ENCODE measurements at places on chromosomes 2 and 18.

DNA sequence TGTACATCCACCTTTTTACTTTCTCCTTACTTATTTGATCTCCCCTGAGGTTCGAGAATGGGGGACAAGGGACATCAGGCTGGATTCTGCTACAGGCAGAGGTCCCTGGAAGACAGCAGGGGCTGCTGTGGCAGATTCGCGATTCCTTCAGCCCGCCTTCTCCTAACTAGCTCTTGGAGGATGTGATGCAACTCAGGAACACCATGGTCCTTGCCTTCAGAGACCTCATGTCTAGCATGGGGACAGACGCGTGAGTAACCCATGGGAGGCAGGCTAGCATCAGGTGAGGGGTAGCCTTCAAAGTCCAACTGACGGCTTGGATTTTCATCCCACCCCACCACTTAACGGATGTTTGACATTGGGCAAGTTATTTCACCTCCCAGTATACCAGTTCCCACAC, 869 bp upstream of the TCF23 start:
- no peak for DNase-seq

DNA sequence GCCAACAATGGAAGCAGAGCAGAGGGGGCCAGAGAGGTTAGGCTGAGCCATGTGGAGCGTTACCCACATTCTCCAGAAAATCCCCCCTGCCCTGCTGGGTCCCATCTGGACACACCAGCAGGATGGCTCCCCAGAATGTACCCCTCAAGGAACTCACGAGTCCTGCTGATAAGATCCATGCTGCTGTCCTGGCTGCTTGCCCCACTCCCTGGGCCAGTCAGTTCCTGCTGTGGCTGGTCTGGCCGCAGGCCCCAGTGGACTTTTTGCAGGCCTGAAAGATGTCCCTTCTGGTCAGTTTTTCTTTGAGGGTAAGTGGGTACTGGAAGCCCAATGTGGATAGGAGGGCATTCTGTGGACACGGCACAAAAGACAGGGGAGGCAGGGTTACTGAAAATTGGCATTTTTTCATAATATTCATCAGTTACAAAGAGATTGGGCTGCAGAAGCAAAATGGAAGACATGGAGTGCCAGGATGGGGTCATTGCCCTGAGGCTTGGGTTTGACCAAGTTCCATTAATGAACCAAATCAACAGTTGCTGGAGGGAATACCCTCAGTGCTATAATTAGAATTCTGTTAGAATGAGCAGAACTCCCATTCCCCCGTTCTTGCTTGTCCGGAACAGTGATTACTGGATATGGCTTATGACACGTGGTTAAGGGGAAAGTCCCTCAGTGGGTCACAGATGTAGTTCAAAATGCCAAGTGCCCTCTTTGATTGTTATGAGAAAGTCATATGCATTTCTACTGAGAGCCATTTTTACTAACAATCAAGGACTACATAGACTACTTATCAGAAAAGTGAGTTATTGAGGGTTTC, 38.7 kb downstream of the SLC4A5 start:
- no peak for DNase-seq

- DNase-seq: no peak
These were observed 11.8 kb downstream of the CHRNA1 start for GRCh38 chr2:174752403-174753037.

DNA sequence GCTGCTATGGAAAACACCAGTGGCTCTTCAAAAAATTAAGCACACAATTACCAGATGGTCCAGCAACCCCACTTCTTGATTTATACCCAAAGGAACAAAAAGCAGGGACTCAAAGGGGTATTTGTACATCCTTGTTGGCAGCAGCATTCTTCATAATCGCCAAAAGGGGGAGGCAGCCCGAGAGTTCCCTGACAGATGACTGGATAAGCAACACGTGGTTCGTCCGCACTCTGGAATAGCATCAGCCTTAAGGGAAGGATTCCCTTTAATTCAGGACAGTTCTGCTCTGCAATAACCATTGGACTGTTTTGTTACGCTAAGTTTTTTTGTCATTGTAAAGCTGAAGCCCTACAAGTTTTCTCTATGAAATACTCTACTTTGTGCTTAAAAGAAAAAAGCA, 76.7 kb upstream of the TWIST2 start:
- peak; percentile 11 for DNase-seq

GRCh38 chr18:37662546-37663339, 97.1 kb upstream of the CELF4 start:
- no peak for DNase-seq

DNA sequence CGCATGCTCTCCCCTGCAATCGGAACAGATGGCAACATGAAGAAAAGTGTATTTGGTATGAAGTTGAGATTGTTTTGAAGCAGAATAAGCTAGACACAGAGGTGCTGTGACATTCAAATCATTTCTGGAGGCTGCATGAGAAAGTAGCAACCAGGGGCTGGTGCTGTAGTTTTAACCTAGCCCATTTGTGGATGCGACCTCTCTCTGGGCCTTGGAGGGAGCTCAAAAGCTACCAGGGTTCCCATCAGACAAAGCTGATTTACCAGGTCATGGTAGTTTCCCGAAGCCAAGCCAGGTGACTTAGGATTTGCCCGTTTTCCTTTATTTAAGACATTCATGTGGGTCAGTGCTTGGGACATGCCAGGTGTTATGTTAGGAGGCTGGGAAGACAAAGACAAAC, 77.5 kb downstream of the CIB4 start:
- no peak for DNase-seq

GRCh38 chr2:29449499-29449898, 334.3 kb downstream of the CLIP4 start:
- no peak for DNase-seq

GRCh38 chr2:147045113-147045512, 799.7 kb upstream of the ACVR2A start:
- no peak for DNase-seq

DNA sequence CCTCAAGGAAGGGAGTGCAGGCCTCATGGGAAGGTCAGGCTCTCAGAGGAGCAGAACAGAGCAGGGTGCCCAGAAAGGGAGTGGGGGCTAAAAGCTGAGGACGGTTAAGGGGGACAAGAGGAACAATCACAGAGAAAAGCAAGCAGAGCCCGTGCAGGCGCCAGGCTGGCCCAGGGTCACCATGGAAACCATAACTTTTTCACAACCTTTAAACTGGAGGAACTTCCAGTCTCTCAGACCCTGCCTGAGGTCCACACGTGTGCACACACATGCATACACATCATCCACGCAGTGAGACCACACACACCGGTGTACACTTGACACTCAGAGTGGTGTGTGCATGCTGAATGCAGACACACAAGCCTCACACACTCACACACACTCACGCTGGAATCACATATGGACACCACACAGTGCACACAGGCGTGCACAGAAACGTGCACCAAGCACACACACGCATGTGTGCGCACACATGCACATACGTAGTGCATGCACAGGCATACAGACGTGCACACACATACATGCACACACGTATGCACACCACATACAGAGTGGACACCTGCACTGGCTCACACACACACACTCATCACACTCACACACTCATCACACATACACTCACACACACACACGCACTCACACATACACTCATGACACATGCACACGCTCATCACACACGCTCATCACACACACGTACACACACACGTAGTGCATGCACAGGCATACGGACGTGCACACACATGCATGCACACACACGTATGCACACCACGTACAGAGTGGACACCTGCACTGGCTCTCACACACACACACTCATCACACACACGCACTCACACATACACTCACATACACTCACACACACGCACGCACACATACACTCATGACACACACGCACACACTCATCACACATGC, 37.2 kb upstream of the SNED1 start:
- no peak for DNase-seq

DNA sequence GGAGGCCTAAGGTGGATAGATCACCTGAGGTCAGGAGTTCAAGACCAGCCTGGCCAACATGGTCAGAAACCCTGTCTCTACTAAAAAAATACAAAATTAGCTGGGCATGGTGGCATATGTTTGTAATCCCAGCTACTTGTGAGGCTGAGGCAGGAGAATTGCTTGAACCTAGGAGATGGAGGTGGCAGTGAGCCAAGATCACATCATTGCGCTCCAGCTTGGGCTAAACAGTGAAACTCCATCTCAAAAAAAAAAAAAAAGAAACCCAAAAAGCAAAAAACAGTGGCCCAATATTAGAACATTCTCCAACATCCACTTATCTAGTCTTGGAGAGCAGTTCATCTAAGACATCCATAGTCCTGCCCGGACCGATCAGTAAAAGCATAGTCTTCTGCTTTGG, 260.4 kb downstream of the MREG start:
- DNase-seq: no peak

- no peak for DNase-seq
These were observed 3.8 kb downstream of the LBH start for GRCh38 chr2:30235008-30235655.

DNA sequence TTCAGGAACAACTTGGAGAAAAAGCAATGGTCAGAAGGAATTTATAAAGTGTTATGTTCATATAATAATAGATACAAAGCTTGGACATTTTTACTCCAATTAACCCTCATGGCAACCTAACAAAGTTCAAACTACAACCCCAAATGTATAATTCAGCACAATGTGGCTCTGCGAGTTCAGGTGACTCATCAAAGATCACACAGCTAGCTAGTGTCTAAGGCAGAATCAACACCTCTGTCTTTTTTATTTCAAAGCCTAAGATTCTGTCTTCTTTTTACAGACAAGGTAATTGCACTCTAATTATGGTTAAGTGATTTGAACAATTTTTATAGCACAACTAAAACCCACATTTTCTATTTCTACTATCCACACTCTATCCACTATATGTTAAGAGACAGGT, 90.5 kb downstream of the CHST9 start:
- DNase-seq: no peak

DNA sequence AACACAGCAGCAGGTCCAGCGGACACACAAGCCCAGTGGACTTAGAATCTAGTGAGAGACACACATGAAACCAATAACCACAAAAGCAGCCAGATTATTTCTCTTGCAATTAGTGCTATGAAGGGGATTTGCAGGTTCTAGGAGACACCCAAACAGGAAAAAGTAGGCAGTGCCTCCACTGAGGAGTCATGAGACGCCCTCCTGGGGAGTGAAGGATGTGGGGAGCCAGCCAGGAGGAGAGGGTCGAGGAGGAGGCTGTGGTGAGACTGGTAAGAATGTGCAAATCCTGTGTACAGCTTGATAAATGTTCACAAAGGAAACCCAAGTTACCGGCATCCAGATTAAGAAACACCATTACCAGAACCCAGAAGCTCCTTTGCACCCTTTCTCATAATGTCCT, 2.7 kb upstream of the CAPN13 start:
- no peak for DNase-seq

GRCh38 chr18:9918016-9918680, 4.3 kb downstream of the VAPA start:
- no peak for DNase-seq

DNA sequence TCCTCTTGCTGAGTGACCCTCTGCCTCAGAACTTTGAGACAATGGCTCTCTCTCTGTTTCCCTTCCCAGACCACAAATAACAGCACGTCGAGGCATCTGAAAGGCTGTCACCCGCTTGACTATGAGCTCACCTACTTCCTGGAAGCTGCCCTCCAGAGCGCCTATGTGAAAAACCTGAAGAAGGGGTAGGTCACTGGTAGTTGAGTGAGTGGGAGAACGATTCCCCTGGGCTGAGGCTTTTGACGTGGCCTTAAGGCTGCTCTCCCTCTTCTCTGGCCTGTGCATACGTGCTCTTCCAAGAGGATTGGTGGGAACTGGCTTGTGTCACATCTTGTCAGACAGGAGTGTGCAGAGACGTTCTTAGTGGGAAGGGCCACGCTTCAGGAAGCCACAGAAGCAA, 63.1 kb upstream of the MCFD2 start:
- DNase-seq: no peak

DNA sequence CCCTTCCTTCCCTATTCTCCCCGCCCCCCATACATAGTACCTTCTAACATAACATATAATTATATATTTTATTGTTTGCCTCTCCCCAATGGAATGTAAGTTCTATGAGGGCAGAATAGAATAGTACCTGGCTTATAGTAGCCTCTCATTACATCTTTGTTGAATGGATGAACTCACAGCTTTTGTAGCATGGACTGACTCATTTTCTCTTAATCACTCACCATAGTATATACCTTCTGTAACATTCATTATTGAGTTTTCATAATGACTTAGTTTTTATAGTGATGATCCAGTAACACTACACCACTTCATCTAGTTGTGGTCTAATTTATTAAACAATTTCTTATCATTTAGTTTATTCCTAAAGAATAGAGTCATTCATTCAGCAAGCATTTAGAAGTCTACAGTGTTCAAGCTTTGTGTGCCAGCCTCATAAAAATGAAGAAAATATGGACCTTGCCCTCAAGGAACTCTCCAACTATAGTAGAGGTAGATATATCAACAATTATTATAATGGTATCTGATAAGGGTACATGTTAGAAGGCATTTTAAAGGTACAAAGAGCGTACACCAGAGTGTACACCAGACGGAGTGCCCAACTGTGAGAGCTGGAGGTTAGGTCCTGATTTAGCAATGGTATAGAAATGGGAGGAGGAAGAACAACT, 31.1 kb downstream of the NCOA1 start:
- DNase-seq: no peak

- DNase-seq: peak; percentile 87
These were observed 71.7 kb downstream of the HS1BP3 start for GRCh38 chr2:20578895-20579825.

- DNase-seq: no peak
These were observed 465.0 kb upstream of the TRIB2 start for GRCh38 chr2:12251749-12252148.

DNA sequence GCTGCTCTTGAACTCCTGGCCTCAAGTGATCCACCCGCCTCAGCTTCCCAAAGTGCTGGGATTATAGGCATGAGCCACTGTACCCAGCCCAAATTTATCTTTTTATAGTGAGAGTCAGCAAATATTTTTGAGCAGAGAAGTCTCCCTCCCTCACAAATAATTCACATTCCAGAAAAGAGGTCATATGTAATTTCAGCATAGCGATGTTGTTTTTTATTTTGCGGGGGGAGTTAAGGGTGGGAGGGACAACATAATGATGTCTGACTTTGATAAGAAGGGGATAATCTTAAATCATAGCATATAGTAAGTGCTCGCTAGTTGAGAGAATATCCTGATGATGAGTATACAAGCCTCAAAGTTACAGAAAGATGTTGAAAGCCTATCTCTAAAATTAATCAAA, 1090.2 kb upstream of the ACVR2A start:
- no peak for DNase-seq

GRCh38 chr2:121017396-121017795, 267.6 kb downstream of the TFCP2L1 start:
- DNase-seq: no peak

Data from stromal cell of bone marrow (primary cell).